ENCODE measurements at places on chromosomes 16 and 17.

- no peak for DNase-seq
These were observed 32.5 kb upstream of the RAI1 start for GRCh38 chr17:17648762-17649161.

GRCh38 chr16:4337540-4338088 is 13.5 kb downstream of the PAM16 start:
- no peak for DNase-seq

DNA sequence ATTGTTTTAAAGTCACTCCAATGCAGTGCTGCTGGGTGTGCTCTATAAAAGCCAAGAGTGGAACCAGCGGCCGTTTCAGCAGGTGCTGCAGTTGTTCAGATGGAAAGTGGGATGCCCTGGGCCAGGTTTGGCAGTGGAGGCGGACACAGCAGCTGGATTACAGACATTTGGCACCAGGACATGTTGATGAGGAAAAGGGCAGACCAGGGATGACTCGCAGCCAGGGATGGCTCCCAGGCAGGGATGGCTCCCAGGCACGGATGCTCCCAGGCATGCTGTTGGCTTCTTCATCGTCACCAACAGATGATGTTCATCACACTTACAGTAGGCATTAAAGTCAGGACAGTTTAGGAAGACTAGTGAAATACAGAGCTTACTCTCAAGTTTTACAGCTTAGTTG is 10.0 kb downstream of the GAN start:
- no peak for DNase-seq

DNA sequence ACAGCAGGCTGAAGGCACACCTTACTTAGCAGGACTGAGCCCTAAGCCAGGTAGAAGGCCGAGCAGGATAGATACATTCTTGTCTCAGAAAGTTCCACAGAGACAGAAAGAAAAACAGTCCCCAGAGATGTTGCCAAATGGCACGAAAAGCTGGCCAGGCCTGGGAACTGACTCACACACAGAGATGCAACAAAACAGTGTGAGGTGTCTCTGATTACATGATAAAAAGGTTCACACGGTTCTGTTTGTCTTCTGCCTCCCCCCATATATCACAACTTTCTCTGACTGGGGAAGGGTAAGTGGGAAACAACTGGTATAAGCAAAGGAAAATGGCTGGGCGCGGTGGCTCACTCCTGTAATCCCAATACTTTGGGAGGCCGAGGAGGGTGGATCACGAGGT is 1.7 kb downstream of the WBP2 start:
- no peak for DNase-seq

GRCh38 chr17:37847102-37847501 is 77.1 kb upstream of the TBC1D3K start:
- no peak for DNase-seq

- no peak for DNase-seq
These were observed 252.9 kb upstream of the RPL38 start for GRCh38 chr17:73950593-73950914.

DNA sequence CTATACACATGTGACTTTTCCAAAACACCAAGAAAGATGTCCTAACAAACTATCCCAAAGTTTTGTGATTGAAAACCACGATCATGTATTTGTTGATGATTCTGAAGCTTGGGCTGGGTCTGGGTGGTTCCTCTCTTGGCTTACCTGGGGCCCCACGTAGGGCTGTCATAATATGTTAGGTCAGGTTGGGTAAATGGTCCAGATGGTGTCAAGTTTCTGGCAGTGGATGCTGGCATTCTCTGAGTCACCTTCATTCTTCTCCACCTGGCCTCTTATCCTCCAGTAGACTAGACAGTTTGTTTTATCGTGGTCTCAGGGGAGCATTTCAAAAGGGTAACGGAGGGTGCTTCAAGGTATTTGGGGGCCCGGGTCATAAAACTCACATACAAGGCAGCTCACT is 39.4 kb downstream of the SYCE1L start:
- DNase-seq: peak; percentile 30

DNA sequence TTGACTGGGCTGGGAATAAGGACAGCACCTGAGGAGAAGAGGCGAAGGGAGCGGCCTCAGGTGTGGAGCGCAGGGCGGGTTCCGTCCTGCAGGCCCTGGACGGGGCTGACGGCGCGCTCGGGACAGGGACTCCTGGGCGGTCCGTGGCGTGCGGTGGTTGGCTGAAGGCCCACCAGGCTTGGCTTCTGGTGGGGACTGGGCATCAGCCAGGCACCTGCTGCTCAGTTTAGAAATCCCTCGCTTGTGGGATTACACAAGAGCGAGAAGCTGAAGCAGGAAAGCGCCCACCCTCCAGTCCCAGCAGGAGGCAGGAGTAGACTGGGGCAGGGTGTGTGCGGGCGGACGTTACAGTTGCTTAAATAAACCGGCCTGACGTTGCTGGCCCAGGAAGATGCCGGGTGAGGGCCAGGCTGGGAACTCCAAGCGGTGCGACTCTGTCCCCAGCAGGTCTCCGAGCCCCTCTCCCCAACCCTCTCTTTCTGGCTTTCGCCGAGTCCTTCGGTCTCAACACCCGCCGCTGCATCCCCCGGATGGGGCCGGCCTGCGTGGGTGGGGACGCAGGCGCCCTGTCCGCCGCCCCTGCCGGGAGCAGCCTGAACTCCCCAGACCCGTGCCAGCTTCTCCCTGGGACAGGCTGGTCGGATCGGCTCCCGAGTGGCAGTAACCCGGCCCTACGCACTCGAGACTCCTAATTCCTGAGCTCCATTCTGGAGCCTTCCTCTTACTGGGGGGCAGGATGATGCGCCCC is 639 bp downstream of the MIF4GD start:
- no peak for DNase-seq

- no peak for DNase-seq
These were observed 15.9 kb downstream of the FCSK start for GRCh38 chr16:70470141-70470926.

DNA sequence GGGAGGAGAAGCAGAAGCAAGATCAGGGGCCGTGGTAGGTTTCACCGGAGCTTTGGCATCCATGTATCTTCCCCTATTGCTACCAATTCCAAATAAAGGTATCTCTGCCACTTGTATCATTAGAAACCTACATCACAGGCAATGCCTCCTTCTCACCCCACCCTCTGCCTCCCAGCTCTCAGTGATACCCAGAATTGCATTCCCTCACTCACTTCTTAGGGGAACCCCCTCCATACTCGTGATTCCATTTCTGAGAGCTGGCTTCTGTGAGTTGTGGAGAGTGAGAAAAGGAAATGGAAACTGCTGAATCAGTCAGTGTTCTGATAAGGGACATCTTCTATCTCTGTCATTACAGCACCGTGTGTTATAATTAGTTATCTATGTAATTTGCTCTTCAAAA is 2.3 kb upstream of the CCL3 start:
- no peak for DNase-seq

GRCh38 chr17:71980171-71980570 is 140.6 kb upstream of the SOX9 start:
- DNase-seq: no peak

- no peak for DNase-seq
These were observed 536.9 kb upstream of the CDH11 start for GRCh38 chr16:65658787-65659220.

DNA sequence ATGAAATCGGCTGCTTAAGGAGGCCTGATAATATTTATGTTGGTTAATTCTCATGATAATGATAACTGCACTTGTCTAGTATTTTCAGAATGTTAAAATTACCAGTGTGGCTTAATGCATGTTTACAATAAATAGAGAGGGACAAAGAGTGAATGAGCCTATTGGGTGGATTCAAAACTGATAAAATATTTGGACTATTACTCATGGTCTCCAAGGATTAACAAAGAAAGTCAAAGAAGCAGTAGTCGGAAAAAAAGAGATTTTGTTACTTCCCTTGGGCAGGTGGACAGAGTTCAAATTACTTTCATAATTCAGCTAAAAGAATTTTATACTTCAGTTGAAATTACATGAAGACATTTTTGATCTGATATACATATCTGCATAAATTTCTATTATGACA is 258.2 kb upstream of the PMFBP1 start:
- no peak for DNase-seq

DNA sequence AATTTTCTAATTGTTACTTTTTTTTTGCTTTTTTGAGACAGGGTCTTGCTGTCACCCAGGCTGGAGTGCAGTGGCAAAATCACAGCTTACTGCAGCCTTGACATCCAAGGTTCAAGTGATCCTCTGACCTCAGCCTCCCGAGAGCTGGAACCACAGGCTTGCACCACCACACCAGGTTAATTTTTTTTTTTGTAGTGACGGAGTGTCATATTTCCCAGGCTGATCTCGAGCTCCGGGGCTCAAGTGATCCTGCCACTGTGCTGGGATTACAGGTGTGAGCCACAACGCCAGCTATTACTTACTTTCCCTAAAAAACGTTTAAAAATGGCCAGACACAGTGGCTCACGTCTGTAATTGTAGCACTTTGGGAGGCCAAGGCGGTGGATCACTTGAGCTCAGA is 6.6 kb downstream of the NPLOC4 start:
- no peak for DNase-seq

DNA sequence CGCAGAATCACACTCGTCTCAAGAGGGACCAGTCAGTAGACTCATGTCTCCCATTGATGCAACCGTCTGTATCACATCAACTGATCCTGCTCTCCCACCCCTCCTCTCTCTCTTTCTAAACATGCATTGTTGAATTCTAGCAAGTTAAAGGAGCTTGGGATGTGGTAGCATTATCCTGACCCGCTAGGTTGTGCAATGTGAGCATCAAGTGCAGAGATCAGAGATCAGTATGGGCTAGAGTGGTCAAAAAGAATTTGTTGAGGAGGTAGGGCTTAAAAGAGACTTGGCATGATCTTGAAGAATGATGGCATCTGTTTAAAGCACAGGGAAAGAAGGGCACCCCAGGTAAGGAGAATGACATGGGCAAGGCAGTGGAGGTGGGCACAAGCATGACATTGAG is 38.7 kb downstream of the PRSS54 start:
- DNase-seq: no peak

DNA sequence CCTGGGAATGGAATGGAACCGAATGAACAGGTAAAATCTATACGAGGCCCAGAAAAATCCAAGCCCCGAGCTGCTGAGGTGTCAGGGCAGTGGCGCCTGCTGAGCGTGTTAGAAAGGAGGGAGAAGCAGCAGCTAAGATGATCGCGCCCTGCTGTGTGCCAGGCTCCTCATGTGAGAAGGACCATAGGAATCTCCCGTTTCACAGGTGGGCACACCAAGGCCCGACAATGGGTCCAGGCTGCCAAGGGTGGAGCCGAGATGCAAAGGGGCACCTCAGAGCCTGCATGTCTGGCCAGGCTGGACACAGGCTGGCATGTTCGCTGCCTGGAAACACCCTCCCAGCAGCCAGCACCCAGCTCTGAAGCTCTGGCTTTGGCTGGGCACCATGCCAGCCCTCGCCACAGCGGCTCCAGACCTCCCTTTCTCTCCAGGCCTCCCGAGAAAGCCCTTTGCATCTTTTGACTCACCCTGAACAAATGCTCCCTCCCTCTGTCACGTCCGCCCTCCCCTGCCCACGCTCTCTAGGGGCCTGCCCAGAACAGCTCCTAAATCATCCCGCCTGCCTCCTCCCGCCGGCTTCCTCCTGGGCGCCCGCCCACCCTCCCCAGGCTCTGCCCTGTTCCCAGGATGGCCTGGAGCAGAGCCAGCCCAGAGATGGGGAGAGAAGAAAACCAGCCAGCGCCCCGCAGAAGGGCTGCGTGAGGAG is 217.8 kb upstream of the GSE1 start:
- peak; percentile 77 for DNase-seq

- DNase-seq: no peak
These were observed 64.2 kb upstream of the TNRC6C start for GRCh38 chr17:77894126-77894956.

DNA sequence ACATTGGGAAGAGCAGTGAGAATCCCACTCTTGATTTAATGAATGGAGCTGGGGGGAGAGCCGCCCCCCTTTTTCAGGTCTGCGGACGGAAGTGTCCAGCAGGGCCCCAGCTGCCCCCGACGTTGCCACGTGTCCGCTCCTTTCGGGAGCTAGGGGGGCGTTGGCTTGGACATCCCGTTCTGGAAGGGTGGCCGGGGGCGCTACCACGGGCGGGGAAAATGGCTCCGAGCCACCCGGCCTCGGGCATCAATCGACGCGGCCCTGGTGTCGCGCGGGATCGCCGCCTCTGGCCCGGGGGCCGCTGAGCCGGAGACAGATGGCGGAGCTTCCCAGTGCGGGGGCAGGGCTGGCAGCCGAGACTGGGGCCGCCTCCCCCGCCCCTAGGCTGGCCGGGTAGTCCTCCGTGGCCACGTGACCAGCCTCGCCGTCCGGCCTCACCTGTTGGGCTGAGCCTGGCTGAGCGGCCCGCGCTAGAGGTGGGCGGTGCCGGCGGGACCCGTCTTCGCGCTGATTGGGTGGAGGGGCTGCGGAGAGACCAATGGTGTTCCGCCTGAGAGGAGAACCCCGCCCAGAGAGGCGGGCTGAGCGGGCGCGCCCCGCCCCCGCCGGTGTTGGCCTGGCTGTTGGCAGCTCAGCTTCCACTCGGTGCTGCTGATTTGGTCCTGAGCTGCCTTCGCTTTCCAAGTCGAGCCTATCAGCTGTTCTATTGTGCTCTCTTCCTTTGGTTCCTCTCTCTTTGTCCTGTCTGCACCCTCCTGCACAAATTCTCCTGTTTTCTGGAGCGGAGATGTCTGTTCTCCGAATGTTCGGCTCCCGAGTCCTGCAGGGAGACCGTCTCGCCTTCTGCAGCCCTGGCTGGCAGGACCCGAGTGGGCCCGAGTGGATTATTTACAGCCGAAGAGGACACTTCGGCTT is 8.3 kb downstream of the HS3ST3B1 start:
- no peak for DNase-seq

GRCh38 chr17:51263006-51263405 is 2.7 kb downstream of the UTP18 start:
- DNase-seq: no peak

GRCh38 chr17:915538-916201 is 63.9 kb downstream of the NXN start:
- peak; percentile 85 for DNase-seq

- no peak for DNase-seq
These were observed 9.1 kb downstream of the WSCD1 start for GRCh38 chr17:6079155-6079888.

GRCh38 chr17:51585514-51586104 is 325.3 kb downstream of the UTP18 start:
- no peak for DNase-seq

- no peak for DNase-seq
These were observed 17.6 kb downstream of the SLC13A5 start for GRCh38 chr17:6695565-6695964.

Measured in NCI-H2107 (cell line).